ENCODE measurements at places on chromosomes 5 and 9. TPM values are rescaled to one million over a fixed set of nuclear protein-coding genes. Genes with fewer than 3 reads are reported as not detected.

Gene PIP5K1B
- polyA plus RNA-seq = 4.1 TPM

Gene PTGS1
- polyA plus RNA-seq = 3.7 TPM

Gene NACC2
- 5.0 TPM for polyA plus RNA-seq

Gene PRELID2
- 10.2 TPM for polyA plus RNA-seq

DNA sequence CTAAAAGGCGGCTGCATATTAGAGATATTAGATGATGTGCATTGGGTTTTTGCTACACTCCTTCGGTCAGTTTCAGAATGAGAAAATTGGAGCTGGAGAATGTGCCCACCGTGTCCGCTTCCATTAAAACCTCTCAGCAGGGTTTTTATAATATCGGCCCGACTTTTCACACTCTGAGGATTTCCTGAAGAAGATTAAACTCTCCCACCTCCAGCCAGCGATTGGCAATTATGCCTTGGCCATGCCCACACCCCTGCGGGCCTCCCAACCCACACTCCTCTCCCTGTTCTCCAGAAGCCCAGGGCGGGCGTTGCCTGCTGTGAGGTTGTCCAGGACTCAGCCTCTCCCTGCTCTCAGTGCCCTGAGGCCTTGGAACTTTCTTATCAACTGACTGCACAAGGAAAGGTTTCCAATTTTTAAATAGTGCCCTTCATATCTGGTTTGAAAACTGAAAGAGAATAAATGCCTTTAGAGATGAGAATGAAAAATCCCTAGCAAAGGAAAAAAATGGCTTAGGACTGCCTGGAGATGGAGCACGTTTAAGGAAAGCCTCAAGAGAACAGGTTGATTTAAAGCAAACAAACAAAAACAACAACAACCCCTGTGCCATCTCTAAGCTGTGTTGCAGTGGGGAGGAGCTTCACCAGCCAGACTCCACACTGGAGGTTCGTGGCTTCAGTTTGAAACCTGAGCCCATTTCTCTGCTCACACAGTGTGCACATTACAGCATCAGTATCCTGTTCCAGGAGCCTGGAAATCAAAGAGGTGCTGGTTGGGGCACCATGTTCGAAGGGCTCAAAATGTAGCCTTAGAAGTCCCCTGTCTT is 292.9 kb downstream of the NSG2 start:
- no peak for DNase-seq

DNA sequence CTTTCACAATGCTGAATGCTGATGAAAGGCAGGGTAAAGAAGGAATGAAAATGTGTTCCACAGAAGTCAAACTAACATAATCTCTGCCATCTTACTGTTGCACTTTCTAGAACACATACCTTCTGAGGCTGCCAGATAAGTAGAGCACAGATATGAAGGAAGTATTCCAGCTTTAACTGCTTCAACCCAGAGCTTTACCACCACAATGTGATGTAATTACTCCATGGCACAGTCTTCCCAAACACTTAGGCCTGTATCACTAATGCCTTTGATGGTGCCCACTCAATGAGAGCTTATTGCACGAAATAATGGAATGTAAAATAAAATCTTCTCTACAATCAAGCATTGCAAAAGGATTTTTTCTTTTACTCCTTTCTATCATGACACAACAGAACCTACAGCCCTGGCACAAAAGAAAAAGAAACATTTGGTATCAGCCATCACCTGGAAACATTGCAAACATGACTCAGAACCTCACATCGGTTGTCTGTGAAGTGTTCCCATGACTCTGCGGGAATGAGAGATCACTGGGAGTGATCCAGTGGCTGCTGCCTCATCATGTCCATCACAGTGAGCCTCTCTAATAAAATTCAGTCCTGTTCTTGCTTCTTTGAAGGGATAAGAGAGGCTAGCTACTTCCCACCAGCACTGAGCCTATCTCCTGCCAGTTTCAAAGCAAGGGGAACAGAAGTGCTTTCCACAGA is 385.8 kb downstream of the EFNA5 start:
- no peak for DNase-seq

DNA sequence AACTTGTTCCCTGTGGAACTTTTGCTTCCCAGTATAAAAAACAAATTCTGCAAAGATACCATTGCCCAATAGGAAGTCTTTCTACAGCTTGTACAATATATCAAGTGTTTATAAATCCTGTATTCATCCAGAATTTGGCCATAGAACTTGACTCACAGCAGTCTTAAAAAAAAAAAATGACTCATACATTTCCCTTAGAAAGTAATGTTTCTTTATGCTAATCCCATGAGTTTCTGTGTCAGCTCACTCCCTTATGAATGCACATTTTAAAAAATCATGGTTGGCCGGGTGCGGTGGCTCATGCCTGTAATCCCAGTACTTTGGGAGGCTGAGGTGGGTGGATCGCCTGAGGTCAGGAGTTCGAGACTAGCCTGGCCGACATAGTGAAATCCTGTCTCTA is 89.3 kb upstream of the DMRT1 start:
- DNase-seq = no peak

- no peak for DNase-seq
Observed at GRCh38 chr9:105864248-105864898, 170.0 kb downstream of the TMEM38B start.

GRCh38 chr5:174325961-174326360 is 280.5 kb downstream of the NSG2 start:
- DNase-seq = no peak

DNA sequence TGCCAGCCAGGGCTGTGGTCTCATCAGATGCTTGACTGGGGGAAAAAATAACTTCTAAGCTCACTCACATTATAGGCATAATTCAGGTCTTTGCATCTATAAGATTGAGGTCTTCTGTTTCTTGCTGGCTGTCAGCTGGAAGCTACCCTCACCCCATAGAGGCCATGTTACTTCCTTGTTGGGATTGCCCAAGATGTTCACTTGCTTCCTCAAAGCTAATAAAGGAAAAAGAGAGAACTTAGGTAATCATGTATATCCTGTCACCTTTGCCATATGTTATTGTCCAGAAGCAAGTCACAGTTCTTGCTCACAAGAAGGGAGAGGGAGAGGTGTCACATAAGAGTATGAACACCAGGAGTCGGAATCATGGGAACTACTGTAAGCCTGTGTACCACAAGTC is 38.7 kb upstream of the ANKRD34B start:
- DNase-seq = no peak

DNA sequence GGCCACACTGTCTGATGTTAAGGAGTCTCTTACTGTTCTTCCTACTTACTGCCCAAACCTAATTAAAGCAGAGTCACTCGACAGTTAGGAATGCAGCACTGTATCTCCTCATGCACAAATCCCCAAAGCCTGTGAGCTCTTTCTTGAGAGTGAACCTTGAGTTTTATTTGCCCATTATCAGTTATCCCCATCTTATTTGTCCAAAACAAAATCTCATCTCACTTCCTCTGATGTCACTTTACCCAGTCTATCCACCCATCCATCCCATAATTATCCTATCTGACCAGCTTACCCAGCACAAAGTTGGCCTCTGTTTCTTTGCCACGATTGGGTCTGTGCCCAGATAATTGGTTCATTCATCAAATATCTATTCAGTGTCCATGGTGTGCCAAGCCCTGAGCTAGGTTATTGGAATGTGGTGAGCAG is 250.8 kb downstream of the SLIT3 start:
- DNase-seq = no peak

GRCh38 chr5:180202939-180203573 is 6.0 kb downstream of the RASGEF1C start:
- no peak for DNase-seq
